ENCODE measurements at places on chromosomes 6 and 20. TPM values are rescaled to one million over a fixed set of nuclear protein-coding genes. Genes with fewer than 3 reads are reported as not detected.

DNA sequence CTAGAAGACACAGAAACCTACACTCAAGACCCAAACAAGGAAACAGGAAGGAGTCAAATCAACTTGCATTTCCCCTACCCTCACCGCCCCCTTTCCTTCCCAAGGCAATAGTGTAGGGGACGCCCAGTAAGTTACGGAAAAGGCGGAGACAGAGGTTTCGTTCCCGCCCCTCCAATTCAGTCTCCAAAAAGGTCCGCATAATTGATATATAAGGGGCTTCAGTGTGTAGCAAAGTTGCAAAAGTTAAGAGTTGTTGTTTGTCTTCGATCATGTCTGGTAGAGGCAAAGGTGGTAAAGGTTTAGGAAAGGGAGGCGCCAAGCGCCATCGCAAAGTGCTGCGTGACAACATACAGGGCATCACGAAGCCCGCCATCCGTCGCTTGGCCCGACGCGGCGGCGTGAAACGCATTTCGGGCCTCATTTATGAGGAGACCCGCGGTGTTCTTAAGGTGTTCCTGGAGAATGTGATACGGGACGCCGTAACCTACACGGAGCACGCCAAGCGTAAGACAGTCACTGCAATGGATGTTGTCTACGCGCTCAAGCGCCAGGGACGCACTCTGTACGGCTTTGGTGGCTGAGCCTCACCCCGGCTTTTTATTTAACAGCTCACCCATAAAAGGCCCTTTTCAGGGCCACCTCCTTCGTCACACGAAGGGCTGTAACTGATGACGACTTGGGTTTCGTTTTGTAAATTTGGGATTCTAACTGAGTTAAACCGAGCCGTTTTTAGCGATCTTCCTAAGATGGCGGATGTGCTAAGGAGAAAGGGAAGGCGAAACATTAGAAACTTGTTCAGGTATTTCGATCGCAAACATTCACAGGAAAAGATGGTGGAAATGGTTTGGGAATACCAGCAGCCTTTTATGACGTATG lies 124.6 kb upstream of the BTN3A2 start:
- peak; percentile 41 for DNase-seq

- DNase-seq: no peak
Measured at GRCh38 chr20:41714030-41714429, 95.9 kb upstream of the CHD6 start.

The DEFB124 gene
- not detected for total RNA-seq

DNA sequence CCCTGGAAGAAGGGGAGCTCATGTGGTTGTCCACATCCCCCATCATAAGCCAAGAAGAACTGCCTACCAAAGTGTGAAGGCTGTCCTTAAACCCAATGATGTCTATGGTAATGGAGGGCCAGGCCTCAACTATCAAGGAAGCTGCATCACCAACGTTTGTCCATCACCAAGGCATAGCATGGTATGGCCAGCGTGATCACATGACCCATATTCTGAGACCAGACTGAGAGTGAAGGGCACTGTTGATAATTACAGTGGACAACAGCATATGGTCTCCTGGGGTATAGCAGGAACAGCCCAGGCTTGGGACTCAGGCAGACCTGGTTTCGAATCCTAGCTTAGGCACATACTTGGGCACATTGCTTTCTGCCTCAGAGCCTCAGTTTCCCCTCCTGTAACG lies 218.2 kb upstream of the RREB1 start:
- DNase-seq: no peak

DNA sequence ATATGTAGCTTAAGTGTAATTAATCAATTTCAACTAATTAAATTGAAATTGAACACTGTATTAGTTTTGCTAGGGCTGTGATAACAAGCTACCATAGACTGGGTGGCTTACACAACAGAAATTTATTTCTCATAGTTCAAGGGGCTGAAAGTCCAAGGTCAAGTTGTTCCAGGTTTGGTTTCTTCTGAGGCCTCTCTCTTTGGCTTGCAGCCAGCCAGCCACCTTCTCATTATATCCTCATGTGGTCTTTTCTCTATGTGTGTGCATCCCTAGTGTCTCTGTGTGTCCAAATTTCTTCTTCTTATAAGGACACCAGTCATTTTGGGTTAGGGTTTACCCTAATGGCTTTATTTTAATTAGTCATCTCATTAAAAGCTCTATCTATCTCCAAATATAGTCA lies 611.7 kb downstream of the UTRN start:
- no peak for DNase-seq

- DNase-seq: peak; percentile 75
Measured at GRCh38 chr6:148144917-148145521, 197.6 kb upstream of the SASH1 start.

The TMEM170B gene
- 0.77 TPM for total RNA-seq

- DNase-seq: peak; percentile 74
Measured at GRCh38 chr6:115753446-115753845, 307.2 kb downstream of the FRK start.

DNA sequence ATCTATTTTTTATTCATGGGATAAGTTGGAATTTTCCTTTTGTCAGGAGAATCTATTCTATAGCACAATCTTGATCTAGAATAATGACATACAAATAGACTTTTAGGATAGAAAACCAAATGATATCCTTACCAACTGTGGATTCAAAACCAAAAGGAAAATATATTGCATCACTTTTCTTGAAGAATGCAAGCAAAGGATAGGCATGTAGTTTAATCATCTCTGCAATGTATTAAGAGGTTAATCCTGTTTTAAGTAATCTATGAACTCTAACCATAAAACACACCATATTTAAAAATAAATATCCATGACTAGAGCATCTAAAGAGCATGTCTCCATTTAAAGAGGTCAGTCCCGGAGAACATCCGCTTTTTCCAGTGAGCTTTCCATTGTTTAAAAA lies 106.7 kb upstream of the CNKSR3 start:
- no peak for DNase-seq
